T-helper 2 cell (primary cell): ENCODE measurements at places on chromosomes 6 and 20.

DNA sequence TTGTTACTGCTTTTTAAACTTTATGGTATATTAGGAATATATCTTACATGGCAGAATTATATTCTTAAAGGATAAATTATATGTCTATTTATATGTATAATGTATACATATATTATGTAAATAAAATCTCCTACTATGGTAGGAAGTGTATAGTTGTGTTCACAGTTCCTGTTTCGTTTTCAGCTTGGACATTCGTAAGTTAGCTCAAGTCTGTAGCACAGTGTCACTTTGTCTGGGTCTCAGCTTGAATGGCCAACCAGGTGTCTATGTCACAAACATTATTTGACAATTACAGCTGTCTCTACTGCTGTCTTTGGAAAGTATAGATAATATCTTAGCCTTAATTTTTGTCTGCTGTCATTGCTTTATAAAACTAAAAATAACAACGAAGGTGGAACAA is 303.9 kb downstream of the CDKAL1 start:
- DNase-seq = no peak

- no peak for DNase-seq
Observed at GRCh38 chr6:42367353-42368011, 84.2 kb downstream of the TRERF1 start.

DNA sequence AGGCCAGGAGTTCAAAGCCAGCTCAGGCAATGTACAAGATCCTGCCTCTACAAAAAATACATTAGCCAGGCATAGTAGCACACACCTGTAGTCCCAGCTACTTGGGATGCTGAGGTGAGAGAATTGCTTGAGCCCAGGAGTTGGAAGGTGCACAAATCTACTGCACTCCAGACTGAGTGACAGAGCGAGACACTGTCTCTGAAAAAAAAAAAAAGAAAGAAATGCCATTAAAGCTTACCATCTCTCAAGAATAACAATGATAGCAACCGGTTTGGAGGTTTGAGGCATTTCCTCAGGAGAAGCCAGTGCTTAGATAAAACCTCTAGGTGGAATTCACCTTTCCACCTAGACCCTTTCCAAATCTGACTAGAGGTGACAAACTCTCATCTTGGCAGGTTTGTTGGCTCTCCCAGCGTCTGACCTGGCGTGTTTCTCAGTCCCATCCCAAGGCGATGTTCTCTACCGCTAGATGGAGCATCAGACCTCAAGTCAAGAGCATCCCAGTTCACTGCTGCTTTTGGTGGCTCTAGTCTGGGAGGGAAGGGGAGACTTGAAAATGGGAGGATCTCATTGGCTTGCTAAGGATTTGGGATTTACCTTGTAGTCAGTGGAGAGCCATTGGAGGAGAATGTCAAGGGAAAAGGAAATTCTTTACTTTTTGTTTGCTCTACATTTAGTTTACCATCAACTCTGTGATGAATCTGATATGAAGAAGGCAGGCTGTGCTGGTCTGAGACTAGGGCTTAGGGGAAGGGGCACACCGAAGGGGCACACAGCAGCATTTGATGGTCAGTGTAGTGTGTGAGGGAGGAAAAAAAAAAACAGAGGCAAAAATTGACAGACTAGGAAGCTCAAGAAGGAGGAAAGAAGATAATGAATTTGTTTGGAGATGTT is 67.9 kb downstream of the NCOA7 start:
- peak; percentile 37 for DNase-seq

GRCh38 chr6:135520781-135521180 is 23.2 kb upstream of the AHI1 start:
- DNase-seq = no peak

GRCh38 chr6:388202-388903 is 3.2 kb upstream of the IRF4 start:
- DNase-seq = no peak

DNA sequence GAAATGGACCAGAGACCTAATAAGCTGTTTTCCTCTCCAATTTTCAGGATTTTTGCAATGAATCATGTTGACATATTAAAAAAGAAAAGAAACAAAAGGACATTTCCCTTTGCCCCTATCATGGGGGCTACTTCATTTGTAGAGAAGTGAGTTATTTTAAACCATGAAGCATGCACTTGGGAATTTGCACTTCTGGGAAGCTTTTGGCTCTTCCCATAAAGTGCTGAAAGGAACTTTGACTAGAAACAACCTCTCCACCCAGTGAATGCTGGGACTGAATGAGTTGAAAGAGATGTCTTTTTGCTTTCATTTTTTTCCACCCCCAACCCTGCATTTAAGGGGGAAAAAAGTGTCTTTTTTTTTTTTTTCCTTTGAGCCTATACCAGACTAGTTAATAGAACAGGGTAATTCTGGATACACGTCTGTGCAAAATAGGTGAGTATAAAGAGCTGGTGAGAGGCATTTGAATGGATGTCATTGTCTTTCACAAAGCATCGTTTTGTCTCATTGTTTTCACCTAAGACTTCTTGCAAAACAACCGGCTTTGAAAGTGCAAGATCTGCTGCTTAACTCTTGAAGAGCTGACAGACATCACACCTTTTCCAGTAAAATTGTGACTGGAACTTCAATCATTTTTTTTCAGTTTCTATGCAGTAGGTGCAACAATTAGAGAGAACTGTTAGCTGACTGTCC is 138.7 kb upstream of the BACH2 start:
- no peak for DNase-seq

DNA sequence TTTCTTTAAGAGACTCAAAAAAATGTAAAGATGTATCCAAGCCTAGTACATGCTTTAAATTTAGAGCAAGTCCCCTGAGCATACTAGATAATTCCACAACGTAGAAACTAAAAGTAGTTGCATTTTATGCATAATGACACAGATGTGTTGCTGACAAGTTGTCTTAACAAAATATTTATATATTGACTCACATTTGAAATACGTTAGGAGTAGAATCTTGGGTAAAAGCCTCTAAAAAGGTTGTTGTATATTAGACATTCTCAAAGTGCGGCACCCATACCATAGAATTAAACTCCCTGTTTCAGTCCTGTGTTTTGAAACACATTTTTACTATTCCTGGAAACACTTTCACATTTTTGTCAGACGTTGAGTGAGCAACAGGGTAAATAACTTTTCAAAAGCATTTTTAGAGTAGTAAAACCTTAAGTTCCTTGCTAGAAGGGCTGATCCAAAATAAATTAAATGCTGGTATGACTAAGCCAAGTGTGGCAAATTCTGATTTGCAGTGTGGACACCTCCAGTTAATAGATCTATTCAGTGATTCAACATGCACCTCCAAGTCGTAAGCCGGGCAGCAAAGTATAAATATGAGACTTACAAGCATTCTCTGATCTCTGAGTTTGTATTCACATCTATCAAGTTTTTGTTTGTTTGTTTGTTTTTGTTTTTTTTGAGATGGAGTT is 97.5 kb downstream of the GMDS start:
- no peak for DNase-seq

DNA sequence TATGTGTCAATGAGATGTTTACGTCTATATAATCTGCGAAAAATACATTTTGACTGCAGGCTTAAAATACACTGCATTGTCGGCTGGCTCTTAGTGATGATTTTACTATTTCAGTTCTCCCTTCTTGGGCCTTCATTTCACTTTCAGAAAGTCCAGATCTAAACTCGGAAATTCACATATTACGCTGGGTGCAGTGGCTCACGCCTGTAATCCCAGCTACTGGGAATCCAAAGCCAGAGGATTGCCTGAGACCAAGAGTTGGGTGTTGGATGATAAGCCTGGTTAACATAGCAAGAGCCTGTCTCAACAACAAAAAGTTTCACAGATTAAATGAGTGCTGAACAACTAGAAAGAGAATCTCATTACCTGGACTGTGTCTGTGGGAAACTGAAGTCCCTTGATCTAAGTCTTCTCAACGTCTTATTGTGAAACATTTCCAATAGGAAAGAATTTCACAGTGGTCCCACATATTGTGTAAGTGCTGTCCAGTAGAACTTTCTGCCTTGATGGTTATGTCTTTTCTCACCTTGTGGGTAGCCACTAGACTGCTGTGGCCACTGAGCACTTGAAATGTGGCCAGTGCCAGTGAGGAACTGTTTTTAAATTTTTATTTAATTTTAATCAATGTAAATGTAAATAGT is 1.9 kb downstream of the GINM1 start:
- DNase-seq = no peak

GRCh38 chr6:154606457-154606856 is 96.0 kb upstream of the CNKSR3 start:
- DNase-seq = peak; percentile 91

DNA sequence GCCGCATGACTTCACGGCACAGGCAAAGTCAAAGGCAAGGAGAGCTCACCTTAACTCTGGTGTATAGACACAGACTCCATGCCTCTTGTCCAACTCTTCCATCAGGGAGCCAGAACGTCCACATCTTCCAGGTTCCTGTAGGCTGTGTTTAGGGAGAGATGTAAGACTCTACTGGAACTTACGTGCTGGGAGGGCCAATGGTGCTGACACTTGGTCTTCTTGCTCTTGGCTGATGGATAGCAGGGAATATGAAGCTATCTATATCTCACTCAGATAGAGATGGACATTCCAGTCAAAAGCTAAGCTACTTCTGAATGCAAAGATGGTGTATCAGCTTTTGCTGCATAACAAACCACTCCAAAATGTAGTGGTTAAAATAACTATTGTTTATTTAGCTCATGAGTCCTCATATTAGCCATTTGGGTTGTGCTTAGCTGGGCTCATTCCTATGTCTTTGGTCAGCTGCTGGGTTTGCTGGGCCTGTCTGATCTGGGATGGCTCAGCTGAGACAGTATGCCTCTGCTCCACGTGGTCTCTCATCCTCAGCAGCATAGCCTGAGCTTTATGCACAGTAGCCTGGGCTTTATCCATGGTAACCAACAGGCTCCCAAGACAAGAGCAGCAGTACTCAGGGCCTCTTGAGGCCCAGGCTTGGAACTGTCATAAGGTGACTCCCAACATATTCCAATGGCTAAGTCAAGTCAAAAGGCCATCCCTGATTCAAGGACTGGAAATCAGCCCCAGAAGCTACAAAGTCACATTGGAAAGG is 111.6 kb downstream of the SNX5 start:
- no peak for DNase-seq

DNA sequence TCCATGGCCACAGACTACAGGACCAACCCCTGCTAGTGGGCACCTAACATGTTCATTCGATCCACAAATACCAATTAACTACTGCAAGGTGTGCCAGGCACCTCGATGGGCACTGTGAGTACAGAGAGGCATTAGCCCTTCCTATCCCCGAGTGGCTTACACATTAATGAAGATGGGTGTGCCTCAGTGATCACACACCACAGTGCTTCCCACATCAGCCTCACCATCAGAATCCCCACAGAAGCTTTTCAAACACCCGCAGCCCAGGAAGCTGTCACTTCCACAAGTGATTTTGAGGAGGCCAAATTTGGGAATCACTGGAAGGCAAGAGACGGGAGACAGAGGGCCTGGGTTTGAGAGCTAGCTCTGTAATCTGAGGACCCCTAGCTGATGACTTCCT is 23.7 kb downstream of the EZR start:
- no peak for DNase-seq

GRCh38 chr6:110537208-110538123 is 61.1 kb upstream of the SLC22A16 start:
- peak; percentile 77 for DNase-seq

DNA sequence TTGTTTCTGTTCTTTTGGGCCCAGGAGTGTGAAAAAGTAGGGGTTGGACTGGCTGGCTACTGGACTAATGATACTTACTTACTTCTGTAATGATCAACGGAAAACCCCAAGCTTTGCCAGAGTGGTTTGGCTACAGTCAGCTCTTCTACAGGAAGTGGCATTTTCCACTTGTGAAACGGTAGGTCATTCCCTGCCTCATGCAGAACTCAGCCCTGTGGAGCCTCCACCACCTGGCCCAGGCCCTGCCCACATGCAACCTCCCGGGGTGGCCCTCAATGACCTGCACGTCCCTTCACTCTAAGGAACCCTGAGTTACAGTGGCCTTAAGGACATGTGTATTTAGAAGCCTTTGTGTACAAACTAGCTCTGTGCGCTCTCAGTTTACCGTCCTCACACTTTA is 140.4 kb downstream of the DTNBP1 start:
- DNase-seq = no peak

GRCh38 chr6:161815965-161816364 is 542.1 kb upstream of the AGPAT4 start:
- no peak for DNase-seq

DNA sequence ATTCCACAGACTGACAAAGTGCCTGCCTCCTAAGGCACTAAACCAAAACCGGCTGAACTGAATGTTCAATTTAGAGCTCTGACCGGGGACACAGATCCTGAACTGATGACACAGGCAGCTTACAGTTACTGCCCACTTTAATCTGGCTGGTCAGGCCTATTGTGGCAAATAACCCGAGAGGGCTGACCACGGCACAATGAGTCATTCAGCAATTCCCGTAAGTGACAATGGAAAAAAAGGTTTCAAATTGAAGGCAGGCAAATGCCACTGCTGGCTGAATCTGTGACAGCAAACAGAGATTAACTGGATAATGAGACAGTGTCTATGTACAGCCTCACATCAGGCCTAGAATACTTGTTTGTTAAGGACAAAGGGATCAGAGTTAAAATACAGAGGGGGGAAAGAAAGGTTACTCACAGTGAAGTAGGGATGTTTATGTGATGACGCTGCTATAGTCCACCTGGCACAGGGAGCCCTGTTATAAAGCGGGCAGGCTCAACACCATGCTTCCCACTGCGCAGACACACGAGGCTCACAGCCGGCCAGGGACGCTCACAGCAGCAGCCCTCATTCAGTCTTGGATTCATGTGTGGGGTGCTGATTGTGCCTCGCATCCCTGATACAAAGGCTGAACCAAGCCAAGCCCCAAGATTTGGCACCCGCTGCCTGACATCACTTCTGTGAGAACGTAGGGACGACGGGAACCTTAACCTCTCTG is 54.4 kb downstream of the RTN4IP1 start:
- no peak for DNase-seq

- DNase-seq = peak; percentile 78
Observed at GRCh38 chr6:42043787-42044475, 6.4 kb upstream of the TAF8 start.

GRCh38 chr6:6293317-6293716 is 27.1 kb downstream of the F13A1 start:
- DNase-seq = no peak

DNA sequence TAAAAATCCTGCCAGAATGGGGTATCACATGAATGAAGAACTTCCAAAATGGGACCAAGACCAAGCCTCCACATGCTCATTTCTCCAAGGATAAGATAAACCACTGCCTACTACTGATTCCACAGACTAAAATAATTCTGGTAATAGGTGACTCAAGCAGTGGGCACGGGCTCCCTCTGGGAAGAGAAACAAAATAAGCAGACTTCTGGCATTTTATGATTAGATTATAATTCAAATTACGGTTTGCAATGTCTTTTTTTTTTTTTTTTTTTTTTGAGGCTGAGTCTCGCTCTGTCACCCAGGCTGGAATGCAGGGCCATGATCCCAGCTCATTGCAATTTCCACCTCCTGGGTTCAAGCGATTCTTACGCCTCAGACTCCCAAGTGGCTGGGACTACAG is 16.0 kb downstream of the UQCC1 start:
- DNase-seq = no peak
